PC-9 (cell line): ENCODE measurements at places on chromosomes 16 and 17. TPM values are rescaled to one million over a fixed set of nuclear protein-coding genes. Genes with fewer than 3 reads are reported as not detected.

DNA sequence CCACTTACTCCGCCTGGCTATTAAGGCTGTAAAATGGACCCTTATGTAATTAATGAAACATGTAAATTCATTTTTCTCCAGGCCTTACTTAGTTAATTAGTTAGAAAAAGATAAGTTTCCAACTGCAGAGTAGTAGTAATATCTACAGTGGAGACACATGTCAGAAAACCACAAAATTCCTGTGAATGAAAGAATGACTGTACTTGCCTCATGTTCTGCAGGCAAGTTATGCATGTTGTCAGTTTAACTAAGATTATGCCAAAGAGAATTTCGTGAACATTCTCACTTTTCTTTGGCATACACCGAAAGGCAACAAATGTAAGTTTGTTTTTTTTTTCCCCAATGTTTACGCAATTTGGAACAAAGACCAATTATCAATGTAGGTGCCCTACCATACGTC is 16.8 kb upstream of the CCL1 start:
- DNase-seq = no peak

- peak; percentile 48 for DNase-seq
These were observed 542 bp downstream of the KLHL36 start for GRCh38 chr16:84648595-84649510.

- no peak for DNase-seq
These were observed 5.6 kb upstream of the TMEM88 start for GRCh38 chr17:7849130-7849750.

NAGS gene
- total RNA-seq = 1.0 and 1.4 TPM in 2 replicates
